Effector memory CD4-positive, alpha-beta T cell (primary cell): ENCODE measurements at places on chromosomes 6 and 20.

DNA sequence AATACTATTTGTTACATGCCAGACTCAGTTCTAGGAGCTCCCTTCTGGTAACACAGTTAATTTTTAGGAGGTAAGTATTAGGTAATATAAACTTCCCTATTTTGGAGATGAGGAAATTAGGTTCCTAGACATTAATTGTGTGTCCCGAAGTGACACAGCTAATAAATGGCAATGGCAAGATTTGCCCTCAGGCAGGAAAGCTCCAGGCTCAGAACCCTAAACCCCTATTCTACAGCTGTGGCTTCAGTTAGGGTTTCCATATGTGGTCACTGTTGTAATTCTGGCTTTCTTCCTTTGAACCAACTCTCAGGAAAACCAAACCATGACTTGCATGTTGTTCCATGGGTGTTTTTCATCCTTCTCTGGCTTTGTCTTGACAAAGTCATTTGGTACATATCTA lies 188.2 kb downstream of the PLCB1 start:
- no peak for DNase-seq

DNA sequence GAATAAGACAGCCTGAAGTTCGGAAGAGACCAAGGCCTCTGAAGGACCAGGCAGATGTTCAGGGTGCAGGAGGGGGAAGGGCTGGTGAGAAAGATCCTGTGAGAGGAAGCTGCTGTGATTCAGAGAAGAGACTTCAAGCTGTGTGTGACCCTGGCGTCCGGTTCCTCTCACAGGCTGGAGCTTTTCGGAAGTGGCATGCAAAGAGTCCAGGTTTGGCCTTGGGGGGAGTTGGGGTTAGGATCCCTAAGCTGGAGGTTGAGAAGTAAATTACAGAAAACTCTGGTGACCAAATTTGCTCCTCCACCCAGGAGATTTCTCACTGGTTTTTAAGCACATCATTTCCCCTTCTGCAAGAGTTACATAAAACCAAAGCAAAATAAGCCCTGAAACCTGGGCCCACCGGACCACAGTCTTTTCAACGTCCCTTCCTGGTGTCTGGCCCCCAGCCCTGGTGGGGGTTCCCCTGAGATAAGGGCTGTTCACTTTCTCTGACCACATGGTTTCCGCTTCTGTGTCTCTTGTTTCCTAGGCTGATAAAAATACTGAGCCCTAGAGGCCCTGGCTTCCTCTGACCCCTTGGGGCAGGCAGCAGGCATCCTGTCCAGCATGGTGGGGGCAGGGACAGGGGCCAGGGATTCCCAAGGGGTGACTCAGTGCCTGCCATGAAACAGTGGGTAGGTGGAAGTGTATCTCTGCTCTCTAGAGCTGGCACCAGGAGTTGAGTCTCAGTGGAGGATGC lies 12.0 kb upstream of the LTA start:
- DNase-seq: no peak

DNA sequence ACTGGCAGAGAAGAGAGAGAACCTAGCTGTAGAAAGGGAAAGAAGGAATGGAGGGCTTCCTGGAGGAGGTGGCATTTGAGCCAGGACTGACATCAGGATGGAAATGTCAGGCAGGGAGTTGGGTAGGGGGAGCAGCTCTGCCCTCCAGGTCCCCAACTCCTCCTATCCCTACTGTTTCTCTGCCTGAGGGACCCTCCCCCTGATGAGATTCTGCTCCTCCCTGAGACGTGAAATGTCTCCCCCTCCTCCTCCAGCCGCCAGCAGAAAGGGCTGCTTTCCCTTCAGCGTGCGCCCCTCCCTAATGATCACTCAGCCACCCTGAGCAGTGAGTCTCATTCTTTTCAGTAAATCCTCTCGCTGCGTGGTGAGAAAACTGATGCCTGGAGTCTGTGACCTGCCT lies 40.6 kb downstream of the HLA-DPB1 start:
- no peak for DNase-seq

GRCh38 chr6:84258866-84259265 lies 31.4 kb upstream of the CEP162 start:
- DNase-seq: no peak

GRCh38 chr6:84842525-84843166 lies 78.2 kb upstream of the TBX18 start:
- no peak for DNase-seq

DNA sequence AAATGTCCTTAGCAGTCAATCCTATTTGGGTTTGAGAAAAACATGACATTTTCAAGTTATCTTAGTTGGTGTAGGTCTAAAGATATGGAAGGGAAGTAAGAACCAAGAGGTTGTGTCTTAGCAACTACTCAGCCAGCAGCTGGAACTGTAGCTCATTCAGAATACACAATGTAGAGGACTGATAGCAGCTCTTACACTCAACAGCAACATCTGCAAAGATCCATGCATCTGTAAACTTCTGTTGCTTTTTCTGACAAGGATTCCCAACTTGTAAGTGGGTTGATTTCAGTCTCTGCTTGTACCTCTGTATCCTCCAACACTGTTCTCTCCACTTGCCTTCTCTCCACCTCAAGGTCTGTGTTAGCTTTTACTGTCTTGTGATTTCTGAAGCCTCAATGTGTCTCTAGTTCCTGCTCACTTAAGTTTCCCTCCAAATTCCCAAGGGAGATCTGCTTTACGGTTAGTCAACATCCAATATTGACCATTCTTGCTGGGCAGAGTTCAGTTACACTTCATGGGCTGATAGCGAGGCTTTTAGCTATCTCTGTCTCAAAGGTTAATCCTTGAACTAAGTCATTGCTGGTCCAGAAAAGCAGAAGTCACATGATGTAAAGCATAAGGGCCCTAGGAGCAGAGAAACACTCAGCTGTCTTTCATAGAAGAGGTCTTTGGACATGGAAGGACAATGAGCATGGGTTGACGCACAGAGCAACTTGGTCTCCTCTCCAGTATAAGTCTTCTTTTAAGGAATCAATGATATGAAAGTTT lies 71.6 kb upstream of the LGSN start:
- no peak for DNase-seq

GRCh38 chr6:158939255-158940159 lies 60.5 kb downstream of the RSPH3 start:
- DNase-seq: no peak

GRCh38 chr6:46521464-46521971 lies 30.3 kb upstream of the RCAN2 start:
- DNase-seq: no peak

GRCh38 chr6:35213824-35214756 lies at the start of gene SCUBE3:
SCUBE3 (plus strand) TSS chr6:35213956; CDS start chr6:35214419, 463 bp downstream.
- DNase-seq: no peak

DNA sequence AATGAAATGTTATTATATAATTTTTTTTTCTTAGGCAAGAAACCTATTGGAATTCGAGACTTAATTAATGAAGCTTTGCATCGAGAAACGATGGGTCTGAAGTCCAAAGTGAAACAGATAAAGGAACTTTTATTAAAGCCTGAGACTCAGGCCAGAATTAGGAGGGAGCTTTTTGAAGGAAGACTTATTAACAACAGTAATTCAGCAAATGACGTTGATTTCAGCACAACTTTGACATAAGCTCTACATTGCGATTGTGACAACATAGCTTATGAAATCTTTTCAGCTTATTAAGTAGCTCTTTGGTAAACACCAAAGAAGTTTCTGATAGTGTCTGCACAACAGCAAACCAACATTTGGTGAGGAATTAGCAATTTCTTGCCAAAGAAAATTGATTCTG lies 147.1 kb downstream of the AKAP7 start:
- DNase-seq: no peak

DNA sequence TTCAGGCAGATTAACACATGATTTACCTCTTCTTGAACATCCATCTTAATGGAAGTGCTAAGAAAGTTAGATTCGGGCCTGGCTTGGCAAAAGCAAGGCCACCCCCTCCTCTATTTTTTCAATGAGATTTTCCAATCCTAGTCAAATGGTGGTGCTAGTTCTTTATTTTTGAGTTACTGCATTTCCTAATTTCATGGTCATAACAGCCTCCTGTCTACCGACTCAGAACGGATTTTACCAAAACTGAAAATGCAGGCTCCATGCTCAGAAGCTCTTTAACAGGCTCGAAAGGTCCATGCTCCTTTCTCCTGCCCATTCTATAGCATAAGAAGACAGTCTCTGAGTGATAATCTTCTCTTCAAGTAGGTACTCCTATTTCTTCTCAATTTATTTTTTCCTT lies 117.2 kb upstream of the ESR1 start:
- DNase-seq: no peak

GRCh38 chr6:120354452-120355098 lies 979.7 kb downstream of the TBC1D32 start:
- no peak for DNase-seq

DNA sequence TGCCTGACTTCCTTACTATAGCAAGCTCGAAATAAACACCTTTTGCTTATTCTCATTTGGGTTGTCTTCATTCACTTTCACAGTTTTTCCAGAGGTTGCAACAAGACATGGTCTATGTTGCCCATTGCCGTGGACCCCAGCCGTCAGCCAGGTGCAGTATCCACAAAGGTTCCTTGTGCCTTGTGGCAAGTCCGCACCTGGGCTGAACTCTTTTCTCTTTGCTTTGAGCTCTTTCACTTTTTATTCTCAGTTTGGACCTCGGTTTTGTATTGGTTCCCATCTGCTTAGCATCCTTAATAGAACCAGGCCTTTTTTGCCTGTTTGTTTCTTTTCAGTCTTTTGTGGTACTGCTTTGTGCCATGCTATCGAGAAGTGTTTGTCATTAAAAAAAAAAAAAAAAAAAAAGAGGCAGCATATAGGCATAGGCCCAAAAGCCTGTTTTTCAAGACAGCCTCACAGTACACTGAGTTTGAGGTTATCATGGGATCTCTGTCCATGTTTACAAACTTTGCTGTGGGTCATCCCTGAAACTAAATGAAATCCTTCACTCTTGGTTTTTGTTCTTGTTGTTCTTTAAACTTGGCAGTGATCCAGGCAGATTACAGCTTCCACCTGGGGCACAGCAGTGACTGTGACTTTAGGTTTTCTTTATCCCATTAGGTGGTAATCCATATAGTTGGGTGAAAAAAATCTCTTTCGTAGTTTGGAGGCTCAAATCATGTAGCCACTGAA lies 33.3 kb downstream of the GSTA3 start:
- DNase-seq: no peak

- no peak for DNase-seq
Observed at GRCh38 chr6:10084111-10084986, 330.5 kb downstream of the TFAP2A start.

DNA sequence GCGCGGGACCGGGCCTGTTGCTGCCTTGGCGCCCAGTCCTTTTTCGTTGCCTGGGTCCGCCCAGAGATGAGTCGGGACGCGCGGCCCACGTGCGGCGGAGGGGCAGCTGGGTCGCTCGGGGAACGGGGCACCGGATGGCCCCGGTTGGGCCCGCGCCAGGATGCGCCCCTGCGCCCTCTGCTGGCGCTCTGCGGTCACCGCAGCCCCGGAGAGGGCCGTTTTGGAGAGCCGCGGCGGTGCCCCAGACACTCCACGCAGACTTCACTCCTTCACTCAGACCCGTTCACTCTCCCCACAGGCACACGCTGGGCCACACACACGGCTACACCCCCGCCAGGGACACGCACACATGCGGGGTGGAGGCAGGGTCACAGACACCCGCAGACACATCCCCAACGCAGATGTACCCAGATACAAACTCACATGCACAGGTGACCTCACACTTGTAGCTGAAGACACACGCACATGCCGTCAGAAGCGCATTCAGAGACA lies 38.8 kb downstream of the SRC start:
- DNase-seq: peak; percentile 62

GRCh38 chr20:10375191-10375590 lies 58.8 kb downstream of the MKKS start:
- DNase-seq: no peak

DNA sequence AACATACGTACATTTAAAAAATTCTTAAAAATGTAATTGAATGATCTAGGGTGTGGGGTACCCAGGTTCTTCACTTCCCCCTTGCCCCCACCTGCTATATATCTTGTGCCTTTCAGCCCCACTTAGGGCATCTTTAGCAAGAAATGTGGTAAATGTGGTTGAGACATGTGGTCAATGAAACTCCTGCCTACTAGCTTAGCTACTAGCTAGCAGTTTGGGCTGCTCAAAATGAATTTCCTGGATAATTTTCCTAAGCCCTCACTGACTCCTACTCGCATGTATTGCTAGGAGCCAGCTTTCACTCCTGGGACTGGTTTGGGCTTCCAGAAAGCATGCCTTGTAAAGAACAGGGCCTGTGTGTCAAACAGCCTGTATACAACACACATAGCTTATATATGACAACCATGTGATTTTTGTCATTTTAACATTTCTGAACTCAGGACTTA lies 257.3 kb downstream of the ATXN1 start:
- no peak for DNase-seq

- DNase-seq: no peak
Observed at GRCh38 chr6:154435400-154435945, 75.0 kb downstream of the CNKSR3 start.

DNA sequence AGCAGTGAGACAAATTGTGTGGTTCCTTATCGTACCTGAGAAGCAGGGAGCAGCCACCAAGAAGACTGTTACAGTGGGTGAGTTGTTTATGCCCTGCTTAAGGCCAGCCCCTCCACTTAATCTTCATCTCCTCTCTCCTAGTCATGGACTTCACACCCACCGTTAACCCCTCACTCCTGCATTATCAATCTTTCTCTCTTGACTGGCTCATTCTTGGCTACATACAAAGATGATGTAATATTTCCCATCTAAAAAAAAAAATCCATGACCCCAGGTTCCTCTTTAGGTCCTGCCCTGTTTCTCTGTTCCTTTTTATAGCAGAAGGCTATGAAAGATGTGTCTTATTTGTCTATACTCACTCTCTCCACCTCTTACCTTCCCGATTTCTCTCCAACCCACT lies 72.4 kb downstream of the SHLD1 start:
- no peak for DNase-seq

GRCh38 chr6:18099511-18099910 lies 23.0 kb downstream of the NHLRC1 start:
- no peak for DNase-seq

GRCh38 chr20:42118409-42119125 lies 500.4 kb upstream of the CHD6 start:
- no peak for DNase-seq

- peak; percentile 29 for DNase-seq
Observed at GRCh38 chr20:62795023-62795761, 1.1 kb upstream of the MRGBP start.

- DNase-seq: peak; percentile 28
Observed at GRCh38 chr20:21099751-21100577, 6.2 kb downstream of the LINC00237 start.

- no peak for DNase-seq
Observed at GRCh38 chr6:51830666-51831065, 256.7 kb downstream of the PKHD1 start.

DNA sequence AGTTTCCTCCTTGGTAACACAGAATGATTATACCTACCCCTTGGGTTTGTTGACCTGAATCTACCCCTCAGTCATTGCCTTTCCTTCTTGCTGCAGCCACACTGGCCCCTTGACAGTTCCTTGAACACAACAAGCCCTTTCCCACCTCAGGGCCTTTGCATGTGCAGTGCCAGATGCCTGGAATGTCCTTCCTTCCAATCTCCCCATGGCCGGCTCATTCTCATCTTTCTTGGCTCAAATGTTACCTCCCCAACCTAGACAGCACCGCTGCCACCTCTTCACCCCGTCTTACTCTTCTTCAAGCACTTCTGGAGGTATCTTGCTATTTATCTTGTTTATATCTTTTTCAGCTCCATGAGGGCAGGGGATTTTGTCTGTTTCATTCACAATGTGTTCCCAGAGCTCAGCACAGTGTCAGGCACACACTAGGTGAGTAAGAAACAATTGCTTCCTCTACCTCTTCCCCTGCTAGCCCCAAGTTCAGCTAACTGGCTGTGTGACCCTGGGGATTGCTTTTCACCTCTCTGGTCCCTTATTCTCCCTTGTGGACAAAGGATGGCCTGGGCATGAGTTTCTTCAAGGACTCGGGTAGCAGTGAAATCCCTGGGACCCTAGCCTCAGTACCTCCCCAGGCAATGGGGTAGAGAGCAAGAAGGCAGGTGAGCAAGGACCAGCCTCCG lies 121.5 kb downstream of the CEBPB start:
- DNase-seq: no peak
